ENCODE measurements at places on chromosomes 12 and 14. TPM values are rescaled to one million over a fixed set of nuclear protein-coding genes. Genes with fewer than 3 reads are reported as not detected.

DNA sequence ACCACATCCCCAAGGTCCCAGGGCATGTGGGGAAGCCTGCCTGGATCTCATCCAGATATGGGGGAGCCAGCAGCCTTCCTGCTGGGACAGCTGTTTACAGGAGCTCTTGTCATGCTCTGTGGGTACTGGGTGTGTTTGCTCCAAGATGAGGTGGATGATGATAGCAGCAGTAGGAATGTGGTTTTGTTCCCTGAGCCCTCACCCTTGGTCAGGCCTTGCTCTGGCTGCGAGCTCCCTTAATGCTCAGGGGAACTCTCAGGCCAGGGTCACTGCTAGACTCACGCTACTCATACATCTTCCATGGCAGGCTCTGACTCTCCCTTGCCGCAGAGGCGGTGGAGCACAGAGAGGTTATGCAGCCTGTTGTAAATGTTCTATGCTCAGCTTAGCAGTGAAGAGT is 990.3 kb downstream of the AACS start:
- H3K27ac ChIP-seq, result no peak overlapping the region
- H3K4me1 ChIP-seq, result no peaks in the 10 kb centered on the region
- peaks cover 80% of the 10 kb centered on the region for H3K36me3 ChIP-seq
- peaks cover 10% of the 10 kb centered on the region for H3K27me3 ChIP-seq
- no peak for DNase-seq
- no peak overlapping the region for H3K4me3 ChIP-seq

- H3K4me3 ChIP-seq, result no peak overlapping the region
- H3K4me1 ChIP-seq, result peaks cover 52% of the 10 kb centered on the region
- H3K27me3 ChIP-seq, result no peaks in the 10 kb centered on the region
- no peak for DNase-seq
These were observed 158.2 kb downstream of the SLC38A4 start for GRCh38 chr12:46667551-46667950.

DNA sequence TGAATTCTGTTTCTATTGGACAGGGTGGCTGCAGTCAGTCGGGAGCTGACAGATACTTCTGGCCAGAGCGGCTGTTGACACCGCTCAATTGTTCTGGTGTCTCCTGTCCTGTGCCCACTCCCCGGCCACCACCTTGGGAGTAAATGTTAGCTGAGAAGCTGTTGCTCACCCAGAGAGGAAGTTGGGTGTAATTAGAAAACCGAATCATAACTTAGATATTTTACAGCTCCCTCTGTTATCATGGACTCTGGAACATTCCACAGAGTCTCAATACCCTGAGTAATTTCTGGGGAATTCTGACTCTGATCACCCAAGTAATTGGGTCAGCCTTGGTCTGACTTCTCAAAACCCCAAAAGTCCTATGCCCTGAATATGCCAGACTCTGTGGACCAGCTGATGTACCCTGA is 58.3 kb upstream of the RFLNA start:
- H3K4me3 ChIP-seq, result no peak overlapping the region
- peaks cover 10% of the 10 kb centered on the region for H3K36me3 ChIP-seq
- peaks cover 10% of the 10 kb centered on the region for H3K4me1 ChIP-seq
- no peak for DNase-seq

DNA sequence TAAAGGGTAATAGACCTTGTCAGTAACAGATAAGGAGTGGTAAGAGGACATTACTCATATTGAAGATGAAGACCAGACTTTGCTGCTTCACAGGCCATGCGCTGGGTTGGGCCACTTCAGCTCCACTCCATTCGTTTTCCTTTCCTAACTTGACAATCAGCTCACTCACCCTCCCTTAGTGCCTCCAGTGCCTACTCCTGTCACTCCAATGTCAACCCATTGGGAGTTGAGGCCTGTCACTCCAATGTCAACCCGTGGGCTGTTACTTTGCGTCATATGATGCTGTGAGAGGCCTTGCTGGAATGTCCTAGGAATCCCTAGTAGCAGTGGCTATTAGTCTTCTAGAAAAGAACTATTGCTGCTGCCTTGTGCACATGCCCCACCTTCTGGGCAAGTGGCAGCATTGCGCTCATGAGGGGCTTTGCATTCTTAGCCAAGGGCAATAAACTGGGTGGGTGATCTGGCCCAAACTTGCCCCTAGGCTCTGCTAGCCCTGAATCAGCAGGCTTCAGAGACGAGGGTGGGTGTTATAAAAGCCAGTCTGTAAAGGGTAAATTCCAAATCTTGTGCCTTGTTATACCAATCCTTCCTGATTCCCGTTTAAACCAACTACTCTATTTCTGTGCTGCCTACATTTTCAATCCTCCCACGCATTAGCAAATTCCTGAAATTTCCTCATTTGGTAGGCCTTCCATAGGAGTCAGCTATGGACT is 36.1 kb downstream of the BAZ2A start:
- H3K36me3 ChIP-seq, result peaks cover 9% of the 10 kb centered on the region
- peak overlapping the region; percentile 97 for H3K27ac ChIP-seq
- H3K27me3 ChIP-seq, result no peaks in the 10 kb centered on the region
- no peak overlapping the region for H3K4me3 ChIP-seq

DNA sequence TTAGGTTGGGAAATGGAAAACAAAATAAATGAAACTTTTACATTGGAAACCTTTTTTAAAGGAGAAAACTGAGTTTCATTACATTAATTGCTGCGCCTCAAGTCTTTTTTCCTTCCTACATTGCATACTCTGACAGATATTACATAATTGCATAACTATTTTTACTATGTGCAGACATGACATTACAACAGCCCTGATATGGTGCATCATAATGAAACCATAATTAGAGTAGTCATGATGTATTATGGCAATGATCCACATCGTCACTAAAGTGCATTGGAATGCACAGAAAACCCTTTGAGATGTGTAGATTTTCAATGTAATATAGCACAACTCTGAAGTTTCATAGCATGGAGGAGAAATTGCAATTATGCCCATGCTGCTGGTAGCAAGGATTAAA is 217.8 kb upstream of the NPAS3 start:
- no peak for DNase-seq
- H3K4me1 ChIP-seq, result peaks cover 10% of the 10 kb centered on the region
- no peak overlapping the region for H3K27ac ChIP-seq
- H3K4me3 ChIP-seq, result no peak overlapping the region

GRCh38 chr12:109358154-109358869 is 10.6 kb downstream of the MYO1H start:
- no peak for DNase-seq
- no peak overlapping the region for H3K27ac ChIP-seq
- no peaks in the 10 kb centered on the region for H3K27me3 ChIP-seq
- no peaks in the 10 kb centered on the region for H3K36me3 ChIP-seq
- peaks cover 4% of the 10 kb centered on the region for H3K4me1 ChIP-seq

- DNase-seq, result no peak
- H3K4me3 ChIP-seq, result no peak overlapping the region
- H3K36me3 ChIP-seq, result peaks cover 10% of the 10 kb centered on the region
- H3K4me1 ChIP-seq, result 0 out of 2 replicates have a peak, but pooled peaks cover 3% of the 10 kb centered on the region
These were observed 26.6 kb downstream of the NT5DC3 start for GRCh38 chr12:103814436-103814835.

DNA sequence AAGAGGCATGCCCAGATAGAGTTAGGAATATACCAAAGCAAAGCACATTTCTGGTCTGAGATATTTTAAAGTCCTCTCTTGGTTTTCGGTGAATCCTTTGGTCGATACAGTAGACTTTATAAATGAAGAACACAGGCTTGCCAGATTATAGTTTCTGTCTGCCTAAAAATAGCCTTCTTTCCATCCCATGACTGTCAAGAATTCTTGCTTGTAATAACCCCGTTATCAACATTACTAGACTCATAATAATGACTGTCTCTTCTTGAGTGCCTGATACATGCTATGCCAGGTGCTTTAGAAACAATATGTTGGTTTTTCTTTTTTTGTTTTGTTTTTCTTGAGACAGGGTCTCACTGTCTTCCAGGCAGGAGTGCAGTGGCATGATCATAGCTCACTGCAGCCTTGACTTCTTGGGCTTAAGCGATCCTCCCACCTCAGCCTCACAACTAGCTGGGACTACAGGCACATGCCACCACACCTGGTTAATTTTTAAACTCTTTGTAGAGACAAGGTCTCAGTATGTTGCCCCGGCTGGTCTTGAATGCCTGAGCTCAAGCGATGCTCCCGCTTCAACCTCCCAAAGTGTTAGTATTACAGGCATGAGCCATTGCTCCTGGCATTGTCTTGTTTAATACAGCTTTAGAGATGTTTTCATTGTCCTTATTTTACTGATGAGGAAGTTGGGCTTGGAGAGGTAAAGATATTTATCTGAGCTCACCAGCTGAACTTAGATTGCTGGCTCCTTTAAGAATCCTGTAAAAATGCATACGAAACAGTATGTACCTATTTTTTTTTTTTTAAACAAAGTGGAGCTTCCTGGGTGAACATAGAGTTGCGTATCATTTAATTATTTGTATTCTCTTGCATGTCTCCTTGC is 30.4 kb downstream of the CHST11 start:
- H3K36me3 ChIP-seq, result no peaks in the 10 kb centered on the region
- H3K27me3 ChIP-seq, result no peaks in the 10 kb centered on the region
- H3K4me3 ChIP-seq, result no peak overlapping the region
- H3K4me1 ChIP-seq, result peaks cover 30% of the 10 kb centered on the region
- H3K27ac ChIP-seq, result 0 out of 2 replicates have a peak overlapping the region, but pooled peaks have one; percentile 12
- DNase-seq, result no peak

DNA sequence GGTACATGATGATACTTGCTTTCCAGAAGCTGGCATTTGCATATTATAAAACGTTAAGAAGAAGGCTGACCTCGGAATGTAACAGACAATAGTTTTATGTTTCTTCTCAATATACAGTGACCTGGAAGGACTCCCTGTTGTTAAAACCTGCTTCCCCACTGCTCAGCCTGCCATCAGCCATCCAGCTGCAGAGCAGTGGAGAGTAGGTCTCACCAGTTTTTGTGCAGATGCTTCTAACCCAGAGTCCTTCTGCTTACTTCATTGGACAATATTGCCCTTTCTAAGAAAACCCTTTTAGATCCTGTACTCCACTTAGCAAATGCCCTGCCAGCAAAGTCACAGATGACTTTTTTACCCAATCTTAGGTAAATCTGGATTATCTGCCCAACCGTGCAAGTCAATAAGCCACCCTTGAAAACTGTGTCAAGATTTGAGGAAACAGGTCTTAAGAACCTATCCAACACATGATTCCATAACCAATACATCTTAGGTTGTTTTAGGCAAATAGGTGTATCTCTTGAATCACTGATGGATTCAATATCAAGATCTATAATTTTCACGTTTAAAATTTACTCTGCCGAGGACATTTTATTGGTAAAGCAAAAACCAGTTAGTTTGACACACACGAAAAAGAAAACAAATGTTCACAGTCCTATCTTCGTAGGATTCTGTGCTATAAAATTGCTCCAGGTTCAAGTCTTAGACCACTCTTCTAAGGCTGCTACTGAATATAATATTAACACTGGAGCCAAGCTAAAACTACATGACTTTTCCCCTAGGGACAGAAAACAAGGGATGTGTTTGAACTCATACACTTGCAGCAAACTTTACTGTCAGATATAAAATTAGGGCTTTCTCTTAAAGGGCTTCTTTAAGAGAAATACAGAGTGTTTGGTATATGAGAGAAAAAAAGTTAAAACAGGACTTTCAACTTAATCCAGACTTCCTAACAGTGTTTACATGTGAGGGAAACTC is 5.7 kb downstream of the PHLDA1 start:
- peaks cover 44% of the 10 kb centered on the region for H3K4me1 ChIP-seq
- no peak for DNase-seq
- peaks cover 1% of the 10 kb centered on the region for H3K27me3 ChIP-seq
- no peak overlapping the region for H3K4me3 ChIP-seq
- peaks cover 32% of the 10 kb centered on the region for H3K36me3 ChIP-seq

- peaks cover 65% of the 10 kb centered on the region for H3K27me3 ChIP-seq
- H3K4me3 ChIP-seq, result peak overlapping the region; percentile 93
- H3K4me1 ChIP-seq, result peaks cover 24% of the 10 kb centered on the region
- no peaks in the 10 kb centered on the region for H3K36me3 ChIP-seq
These were observed 11.0 kb downstream of the OR6S1 start for GRCh38 chr14:20630340-20631022.

DNA sequence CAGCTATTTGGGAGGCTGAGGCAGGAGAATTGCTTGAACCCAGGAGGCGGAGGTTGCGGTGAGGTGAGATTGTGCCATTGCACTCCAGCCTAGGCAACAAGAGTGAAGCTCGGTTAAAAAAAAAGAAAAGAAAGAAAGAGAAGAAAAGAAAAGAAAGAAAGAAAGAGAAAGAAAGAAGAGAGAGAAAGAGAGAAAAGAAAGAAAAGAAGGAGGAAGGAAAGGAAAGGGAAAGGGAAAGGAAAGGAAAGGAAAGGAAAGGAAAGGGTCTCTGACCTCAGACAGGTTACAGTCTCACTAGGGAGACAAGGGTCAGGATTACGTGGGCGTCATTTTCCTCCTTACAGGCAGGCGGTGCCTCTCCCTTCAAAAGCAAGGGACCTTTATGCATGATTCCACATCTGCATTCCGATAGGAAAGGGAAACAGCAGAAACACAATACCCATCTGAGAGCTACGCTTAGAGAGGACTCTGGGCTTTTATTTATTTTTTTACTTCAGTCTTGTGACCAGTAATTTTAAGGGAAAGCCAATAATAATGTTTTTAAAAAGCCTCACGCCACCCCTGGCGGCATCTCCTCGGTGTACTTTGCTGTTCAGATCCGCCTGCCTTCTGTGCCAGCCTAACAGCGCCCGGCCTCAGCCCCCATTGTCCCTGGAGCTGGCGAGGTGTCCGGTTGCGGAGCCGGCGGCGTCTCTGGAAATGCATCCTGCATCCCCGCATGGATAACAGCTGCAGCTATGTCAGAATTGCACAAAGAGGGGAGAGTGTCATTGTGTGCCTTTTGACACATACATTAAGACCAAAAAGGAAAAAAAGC is 945 bp upstream of the HIP1R start:
- peaks cover 30% of the 10 kb centered on the region for H3K4me1 ChIP-seq
- H3K36me3 ChIP-seq, result peaks cover 3% of the 10 kb centered on the region
- H3K4me3 ChIP-seq, result peak overlapping the region; percentile 86

DNA sequence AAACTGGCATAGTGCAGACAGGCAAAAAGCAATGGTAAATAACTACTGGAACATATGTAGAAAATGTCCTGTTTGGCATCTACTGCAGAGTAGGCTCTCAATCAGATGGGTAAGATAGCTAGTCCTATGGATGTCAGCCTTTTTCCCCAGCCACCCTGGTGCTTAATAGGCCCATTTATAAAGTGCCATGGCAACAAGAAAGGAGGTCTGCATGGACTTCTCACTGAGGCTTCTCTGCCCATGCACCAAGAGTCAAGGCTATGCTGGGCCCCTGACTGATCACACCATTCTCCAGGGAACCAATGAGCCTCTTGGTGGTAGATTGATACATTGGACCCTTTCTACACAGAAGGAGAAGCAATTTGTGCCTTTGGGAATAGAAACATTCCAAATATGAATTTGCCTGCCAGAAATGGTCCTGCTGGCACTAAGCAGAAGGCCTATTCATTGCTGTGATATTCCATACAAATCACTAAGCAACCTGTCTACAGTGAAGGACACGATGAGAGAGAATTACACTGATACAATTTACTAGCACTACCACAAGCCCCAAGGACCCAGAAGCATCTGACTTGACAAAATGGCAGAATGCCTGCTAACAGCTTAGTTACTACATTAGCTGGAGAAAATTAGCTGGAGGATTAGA is 43.8 kb downstream of the RESF1 start:
- H3K4me3 ChIP-seq, result no peak overlapping the region
- no peaks in the 10 kb centered on the region for H3K27me3 ChIP-seq
- H3K27ac ChIP-seq, result peak overlapping the region; percentile 74
- no peak for DNase-seq
- peaks cover 5% of the 10 kb centered on the region for H3K4me1 ChIP-seq
- peaks cover 34% of the 10 kb centered on the region for H3K36me3 ChIP-seq

KRT2 gene
- total RNA-seq, result not detected

PMCH gene
- total RNA-seq, result not detected

TMEM179 gene
- total RNA-seq, result 3.6 TPM

TPH2 gene
- total RNA-seq, result 0.55 TPM

GSKIP gene
- total RNA-seq, result 43.9 TPM

CLEC4E gene
- not detected for total RNA-seq

SLC7A8 gene
- total RNA-seq, result 200 TPM

DGLUCY gene
- total RNA-seq, result 35.4 TPM
